ENCODE measurements at places on chromosomes 6 and 20.

DNA sequence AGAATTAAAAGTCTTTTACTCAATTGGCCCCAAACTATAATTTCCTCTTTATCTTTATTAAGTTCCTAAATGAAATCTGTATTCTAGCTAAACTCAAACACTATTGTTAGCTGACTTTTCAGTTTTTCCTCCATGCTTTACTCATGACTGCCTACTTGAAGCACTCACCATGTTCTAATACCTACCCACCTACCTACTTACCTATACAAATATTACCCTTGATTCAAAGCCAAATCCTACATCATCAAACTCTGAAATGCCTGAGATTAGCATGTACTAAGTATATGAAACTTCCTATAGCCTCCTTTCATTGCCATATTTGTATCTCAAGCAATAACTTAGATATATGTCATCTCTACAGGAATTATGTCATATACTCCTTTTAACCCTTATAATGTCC lies 259.7 kb downstream of the HDGFL1 start:
- DNase-seq, result no peak

DNA sequence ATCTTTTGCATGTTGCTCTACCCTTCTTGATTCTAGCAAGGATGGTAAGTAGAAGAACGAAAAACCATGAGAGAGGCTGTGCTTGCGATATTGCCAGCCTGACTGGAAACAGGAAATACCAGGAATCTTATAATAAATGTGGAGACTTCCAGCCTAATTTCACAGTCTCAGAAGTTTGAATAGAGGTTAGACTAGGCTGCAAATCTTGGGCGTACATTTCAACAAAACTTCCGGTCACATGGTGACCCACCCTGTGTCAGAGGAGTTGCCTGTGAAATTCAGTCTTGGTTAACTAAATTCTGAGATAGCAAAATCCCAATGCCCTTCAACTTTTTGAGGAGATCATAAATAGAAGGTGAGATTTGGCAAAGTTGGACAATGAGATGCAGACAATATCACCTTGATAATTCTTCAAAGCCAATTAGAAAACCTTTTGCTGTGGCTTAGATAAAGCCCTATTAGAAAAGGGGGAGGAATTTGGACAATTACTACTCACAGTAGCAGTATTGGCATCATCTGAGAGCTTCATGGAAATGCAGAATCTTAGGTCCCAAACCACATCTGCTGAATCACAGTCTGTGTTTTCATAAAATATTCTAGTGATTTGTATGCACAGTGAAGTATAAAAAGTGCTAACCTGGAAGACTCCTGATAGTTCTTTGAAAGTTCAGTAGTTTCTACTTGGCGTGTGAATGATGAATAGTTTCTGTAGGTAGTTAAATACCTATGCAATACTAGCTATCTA lies 262.0 kb upstream of the JAG1 start:
- no peak for DNase-seq

- no peak for DNase-seq
Measured at GRCh38 chr20:51382986-51383821, 159.3 kb downstream of the NFATC2 start.

DNA sequence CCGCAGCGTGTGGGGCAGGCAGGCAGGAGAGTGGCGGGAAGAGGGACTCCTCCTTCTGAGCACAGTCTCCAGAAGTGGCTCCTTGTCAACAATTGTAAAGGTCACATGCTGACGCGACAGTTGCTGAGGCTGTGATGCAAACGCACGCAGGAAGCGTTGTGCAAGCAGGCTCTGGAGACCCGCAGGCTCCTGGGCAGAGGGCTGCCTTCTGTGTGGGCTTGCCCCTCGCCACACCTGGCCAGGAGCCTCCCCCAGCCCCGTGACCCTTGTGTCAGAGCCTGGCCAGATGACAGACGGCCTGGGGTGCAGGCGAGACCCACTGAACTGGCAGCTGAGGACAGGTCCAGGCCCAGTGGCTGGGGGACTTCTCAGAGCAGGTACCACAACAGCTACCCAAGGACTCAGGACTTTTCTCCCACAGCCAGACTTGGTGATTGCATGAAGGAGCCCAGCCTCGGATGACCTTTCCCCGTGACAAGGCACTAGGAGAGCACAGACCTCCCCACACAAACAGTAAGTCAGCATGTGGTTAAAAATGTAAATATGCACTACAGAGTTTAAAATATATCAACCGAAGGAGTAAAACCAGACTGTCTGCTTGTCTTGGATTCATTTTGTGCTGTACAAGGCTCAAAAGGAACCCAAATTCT lies 222.1 kb upstream of the RREB1 start:
- DNase-seq, result no peak

- DNase-seq, result no peak
Measured at GRCh38 chr6:145673504-145673903, 61.8 kb downstream of the EPM2A start.

GRCh38 chr6:146149770-146150169 lies 120.9 kb downstream of the GRM1 start:
- no peak for DNase-seq

GRCh38 chr6:53771785-53772624 lies 22.8 kb upstream of the LRRC1 start:
- no peak for DNase-seq

DNA sequence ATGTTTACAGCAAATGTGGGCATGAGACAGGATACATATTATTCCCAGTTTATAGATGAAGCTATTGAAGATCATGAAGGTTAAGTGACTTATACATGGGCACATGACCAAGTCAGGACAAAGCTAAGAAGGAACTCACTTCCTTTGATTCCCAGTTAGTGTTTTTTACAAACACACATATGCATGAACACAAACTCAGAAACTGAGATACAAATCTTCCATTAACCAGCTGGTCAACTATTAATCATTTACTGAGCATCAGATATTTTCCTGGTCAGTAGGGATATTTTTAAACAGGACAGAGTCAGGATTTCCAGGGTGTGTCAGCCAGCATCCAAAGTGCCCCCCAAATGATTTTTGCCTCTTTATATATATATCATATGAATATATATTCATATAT lies 222.2 kb downstream of the OGFRL1 start:
- DNase-seq, result no peak

GRCh38 chr20:48846516-48847492 lies 19.0 kb upstream of the PREX1 start:
- DNase-seq, result no peak

GRCh38 chr6:137427656-137428290 lies 66.4 kb downstream of the OLIG3 start:
- DNase-seq, result no peak

DNA sequence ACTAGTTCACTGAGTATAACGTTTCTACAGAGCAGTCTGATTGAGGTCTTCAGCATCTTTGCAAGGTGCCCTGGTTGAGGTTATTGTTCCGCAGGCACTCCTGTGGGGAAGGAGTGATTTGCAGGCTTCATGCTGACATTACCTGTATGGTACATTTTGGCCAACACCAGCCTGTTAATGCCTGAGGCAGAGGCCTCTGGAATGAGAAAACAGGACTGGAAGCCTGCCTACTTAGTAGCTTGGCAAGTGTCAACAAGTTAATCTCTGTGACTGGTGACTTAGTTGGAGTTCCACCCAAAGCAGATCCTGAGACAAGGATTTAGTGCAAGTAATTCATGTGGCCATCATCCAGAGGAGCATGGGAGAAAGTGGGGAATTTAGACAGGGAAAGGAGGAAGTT lies 24.6 kb downstream of the MAS1 start:
- DNase-seq, result no peak

GRCh38 chr6:82370788-82371187 lies 7.2 kb downstream of the TPBG start:
- peak; percentile 55 for DNase-seq

DNA sequence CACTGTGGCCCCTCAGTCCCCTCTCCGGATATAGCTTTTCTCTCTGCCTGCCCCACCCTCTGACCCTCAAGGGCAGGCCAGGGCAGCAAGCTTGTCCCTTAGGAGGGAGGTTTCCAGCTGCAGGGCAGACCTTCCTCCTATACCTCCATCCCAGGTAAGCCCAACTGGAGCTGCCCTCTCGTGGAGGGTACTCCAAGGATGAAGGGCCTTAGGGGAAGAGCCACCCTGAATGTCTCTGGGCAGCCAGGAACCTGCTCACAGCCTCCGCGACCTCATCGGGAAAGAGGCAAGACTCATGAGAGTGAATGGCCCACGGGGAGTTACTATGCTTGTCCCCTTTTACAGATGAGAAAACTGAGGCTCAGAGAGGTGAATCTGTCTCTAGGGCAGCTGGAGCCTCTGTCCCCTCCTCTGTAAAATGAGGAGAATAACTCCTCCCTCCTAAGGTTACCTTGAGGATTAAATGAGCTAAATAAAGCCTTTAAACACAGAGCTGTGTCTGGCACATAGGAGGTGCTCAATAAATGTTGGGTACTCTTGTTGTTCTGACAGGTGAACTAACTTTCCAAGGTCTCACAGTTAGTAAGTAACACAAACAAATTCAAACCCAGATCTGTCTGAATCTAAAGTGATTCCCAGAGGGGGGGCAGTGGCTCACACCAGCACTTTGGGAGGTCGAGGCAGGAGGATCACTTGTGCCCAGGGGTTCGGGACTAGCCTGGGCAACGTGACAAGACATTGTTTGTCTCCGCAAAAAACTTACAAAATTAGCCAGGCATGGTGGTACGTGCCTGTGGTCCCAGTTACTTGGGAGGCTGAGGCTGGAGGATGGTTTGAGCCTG lies 12.1 kb downstream of the SRXN1 start:
- DNase-seq, result no peak

DNA sequence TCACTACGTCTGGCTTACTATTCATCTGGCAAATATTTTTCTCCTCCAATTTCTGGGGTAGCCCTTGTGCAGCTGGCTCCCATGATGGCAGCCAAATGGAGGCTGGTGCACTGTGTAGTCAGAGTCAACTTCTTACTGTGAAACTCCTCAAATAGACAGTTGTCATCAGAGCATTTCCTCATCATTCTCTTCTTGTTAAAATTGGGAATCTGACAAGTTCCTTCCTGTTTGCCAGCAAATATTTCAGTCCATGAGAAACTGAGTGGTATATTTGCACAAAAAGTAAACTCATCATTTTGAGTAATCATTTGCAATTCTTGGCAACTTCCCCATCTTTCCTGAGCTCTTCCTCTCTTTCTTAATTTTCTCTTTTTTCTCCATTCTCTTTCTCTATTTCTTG lies 394.9 kb upstream of the RGS17 start:
- no peak for DNase-seq

Data from NCI-H748 treated with DMSO at 0.1 percent for 48 hours (cell line).